ENCODE measurements at places on chromosomes 1 and 21.

DNA sequence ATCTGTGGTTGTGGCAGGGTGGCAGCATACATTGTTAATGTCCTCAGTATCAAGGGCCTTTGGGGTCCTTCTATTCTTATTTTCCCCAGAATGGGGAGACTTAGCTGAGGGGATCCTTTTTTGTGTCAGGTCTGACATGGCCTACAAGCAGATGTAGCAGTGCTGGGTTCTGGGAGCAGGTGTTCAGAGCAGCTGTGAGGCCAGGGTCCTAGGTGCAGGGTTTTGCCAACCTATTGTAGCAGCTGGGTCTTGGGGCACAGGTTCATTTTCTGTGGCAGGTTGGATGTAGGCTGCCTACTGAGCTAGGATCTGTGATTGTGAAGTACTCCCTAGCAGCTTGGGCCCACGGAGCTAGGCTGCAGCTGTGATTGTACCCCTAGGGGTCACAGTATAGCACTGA, 60.1 kb downstream of the DIPK1A start:
- no peak for DNase-seq

DNA sequence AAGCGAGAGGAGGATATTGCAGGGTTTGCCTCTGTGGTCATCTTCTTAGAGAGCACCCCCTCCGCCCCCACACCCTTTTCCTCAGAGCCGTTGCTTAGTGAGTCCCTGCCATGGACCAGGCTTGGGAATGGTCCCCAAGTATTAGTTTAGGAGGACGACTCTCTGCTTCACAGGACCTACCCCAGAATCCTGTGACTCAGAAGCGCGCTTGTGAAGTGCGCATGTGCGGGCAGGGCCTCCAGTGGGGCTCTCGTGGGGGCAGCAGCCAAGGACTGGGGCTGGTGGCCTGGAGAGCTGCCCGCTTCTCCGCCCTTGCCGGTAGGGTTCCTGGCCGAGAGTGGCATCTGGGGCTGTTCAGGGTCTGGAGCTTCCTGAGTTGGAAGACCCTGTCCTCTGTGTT, 37.3 kb upstream of the HMGN1 start:
- no peak for DNase-seq

- no peak for DNase-seq
Measured at GRCh38 chr1:205172729-205173366, 38.7 kb downstream of the DSTYK start.

DNA sequence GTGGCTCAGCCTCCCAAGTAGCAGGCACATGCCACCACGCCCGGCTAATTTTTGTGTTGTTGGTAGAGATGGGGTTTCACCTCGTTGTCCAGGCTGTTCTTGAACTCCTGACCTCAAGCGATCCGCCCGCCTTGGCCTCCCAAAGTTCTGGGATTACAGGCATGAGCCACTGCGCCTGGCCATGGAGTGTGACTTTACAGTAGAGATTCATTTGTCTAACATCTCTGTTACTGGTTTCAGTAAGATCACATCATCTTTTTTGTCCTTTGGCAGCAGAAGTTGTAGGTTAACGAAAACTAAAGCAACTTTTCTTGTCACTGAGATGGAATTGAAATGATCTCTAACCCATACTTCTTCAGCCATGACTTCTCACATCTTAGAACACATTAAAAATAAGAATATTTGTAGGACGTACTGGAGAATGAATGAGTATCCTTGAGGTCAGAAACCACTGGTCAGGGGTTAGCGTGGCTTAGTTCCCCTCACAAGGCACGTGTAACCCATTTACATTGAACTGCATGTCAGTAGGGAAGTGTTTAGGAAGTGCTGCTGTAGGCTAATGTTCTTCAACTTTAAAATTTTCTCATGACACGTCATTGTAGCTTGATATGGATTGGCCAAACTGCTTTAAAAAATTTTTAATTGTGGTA, 75.9 kb downstream of the CAMTA1 start:
- no peak for DNase-seq

- DNase-seq: no peak
Measured at GRCh38 chr21:38314558-38314957, 57.8 kb downstream of the KCNJ15 start.

- DNase-seq: no peak
Measured at GRCh38 chr1:71687376-71687775, 595.0 kb downstream of the NEGR1 start.

- DNase-seq: no peak
Measured at GRCh38 chr1:181482521-181483284, 614 bp upstream of the CACNA1E start.

DNA sequence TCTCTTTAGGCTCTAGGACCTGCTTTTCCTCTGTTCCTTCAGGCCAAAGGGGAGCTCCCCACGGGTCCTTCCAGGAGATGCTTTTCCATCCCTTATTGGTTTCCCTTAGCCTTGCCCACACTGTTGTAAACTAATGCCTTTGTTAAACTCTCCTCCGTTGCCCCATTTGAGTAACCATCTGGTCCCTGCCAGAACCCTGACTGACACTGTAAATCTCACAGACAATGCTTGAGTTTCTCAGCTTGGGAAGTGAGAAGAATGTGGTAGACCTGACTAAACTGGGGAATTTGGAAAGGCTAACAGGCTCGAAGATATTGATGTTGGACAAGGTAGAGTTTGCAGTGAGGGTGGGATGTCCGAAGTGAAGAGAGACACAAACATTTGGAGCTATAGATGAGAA, 11.4 kb downstream of the AKNAD1 start:
- no peak for DNase-seq

DNA sequence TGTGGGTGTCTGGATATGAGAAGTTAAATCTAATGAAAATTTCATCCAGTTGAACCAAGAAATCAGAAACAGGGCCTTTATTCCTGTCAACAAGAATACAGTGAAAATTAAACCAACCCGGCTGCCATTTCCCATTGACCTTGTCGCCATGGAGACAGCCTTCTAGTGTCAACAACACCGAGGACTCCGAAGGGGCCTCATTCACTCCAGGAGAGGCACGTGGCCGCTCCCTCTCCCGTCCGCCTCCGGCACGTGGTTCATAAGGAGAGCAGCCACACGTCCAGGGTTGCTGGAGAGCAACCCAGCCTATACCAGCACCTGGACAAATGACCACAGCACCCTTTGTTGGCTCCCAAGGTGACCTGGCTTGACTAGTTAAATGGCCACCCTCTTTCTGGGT, 120.3 kb upstream of the VAMP3 start:
- no peak for DNase-seq

DNA sequence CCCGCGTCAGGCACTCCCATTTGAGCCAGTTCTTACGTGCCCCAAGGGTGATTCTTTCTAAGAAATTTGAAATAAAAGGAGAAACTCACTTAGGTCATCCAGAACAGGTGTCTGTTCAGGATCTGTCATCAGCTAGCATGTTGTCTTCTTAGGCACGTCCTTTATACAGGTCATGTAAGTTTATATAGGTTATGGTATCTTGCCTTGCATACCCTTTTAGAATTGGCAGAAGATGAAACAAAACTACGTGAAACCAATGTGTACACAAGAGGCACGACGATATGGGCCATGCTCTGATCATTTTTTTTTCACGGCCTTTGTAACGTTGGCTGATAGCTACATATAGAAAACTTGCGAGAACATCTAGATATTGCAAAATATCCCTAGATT, 579 bp upstream of the GTF2B start:
- no peak for DNase-seq

DNA sequence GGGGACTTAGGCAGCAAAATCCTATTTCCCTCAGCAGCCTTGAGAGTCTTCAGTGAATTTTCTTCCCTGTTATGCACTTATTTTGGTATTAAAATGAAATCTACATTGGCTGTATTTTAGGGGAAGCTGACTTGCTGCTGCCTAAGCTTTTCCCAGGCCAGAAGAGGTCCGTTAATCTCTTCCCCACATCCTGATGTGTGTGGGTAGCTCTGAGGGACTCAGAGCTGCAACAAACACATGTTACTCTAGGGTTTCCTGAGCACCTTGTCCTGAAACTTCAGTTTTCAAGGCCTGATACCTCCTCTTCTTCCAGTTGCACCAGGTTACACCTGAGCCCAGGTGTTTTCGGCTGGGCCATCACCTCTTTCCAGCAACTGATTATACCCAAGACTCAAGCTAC, 51.5 kb downstream of the SYT6 start:
- no peak for DNase-seq

- DNase-seq: no peak
Measured at GRCh38 chr1:2073382-2074230, 23.4 kb downstream of the PRKCZ start.

GRCh38 chr21:34345892-34346291, 17.9 kb upstream of the KCNE2 start:
- no peak for DNase-seq

DNA sequence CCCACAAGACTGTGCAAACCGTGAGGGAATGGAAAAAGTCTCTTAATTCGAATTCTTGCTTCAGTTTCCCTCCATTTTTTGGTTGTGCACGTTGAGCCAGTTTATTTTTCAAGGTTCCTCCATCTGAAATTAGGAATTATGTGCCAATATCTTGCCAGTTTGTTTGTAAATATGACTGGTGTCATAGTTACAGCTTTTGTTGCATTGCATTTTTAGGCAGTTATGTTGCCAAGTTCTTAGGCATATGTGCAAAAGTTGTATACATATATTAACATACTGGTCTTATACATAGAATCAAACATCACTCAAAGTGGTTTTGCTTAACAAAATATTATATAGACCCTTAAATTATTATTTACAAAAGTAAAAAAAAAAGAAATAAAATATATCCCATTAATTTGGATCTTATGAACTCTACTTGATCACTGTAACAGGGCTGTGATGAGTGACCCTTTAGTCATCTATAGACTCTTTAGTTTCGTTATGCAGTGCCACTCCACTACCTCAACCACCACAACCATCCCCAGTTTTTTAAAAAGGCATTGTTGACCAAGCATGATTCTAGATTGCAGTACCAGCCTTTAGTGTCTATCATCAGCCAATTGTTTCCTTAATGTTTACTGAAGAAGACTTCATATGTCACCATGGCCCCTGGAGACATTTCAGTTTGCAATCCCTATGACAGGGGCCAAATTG, 20.9 kb upstream of the DYNLT5 start:
- DNase-seq: no peak

DNA sequence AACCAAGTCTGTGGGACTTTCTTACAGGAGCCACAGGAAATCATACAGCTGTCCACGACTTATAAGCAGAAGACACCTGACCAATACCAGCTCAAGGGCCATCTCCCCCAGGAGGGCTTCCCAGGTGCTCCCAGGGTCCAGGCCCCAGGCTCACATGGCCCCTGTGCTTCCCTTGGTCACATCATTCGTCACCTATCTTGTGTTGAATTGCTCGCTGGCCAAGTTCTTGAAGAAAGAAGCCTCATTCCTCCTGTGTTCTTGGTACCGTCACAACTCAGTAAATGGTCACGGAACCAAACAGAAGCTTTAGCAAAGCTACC, 3.0 kb downstream of the NPHP4 start:
- no peak for DNase-seq

All from GF-D8 (cell line).